ENCODE measurements at places on chromosomes 16 and 17.

DNA sequence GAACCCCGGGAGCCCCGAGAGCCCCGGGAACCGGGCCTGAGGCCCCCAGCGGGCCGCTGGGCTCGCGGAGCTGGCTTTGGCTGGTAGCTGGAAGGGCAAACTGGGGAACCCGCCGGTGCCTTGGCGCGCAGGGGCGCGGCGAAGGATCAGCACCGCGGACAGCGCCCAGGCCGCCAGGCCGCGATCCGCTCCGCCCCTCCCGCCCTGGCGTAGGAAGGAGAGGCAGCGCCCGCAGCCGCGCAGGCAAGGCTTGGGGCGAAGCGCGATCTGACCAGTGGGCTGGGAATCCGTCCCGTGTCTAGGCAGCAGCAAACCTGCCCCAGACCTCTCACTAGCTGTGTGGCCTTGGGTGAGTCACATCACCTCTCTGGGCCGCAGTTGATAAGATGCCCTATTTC, 331 bp upstream of the CCDC92B start:
- peak; percentile 34 for DNase-seq

GRCh38 chr17:57669671-57670529, 75.2 kb downstream of the CCDC182 start:
- DNase-seq: no peak

DNA sequence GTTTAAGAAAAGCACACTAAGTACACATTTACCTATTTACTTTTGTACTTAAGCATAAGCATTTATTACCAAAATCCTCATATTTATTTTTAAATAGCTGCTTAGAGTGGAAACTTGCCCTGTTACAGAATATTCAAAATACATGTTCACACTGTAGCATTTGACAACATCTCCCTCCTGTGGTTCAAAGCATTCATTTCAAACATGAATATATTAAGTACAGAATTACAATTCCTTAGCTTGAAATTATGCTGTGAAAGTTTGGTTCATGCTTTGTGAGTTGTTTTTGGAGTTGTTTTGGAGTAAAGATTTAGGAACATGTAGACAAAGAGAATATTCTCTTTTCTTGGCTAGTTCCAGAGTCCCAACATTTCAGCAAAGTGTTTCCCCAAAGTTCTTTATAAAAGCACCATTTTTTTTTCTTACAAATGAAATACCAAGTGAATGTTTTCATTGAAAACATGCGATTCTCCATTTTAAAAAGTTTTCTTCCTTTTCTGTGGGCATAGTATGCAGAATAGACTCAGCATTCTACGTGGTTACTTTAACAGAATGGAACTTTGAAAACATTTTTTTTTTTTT, 33.2 kb downstream of the TUBD1 start:
- DNase-seq: peak; percentile 65

- DNase-seq: no peak
Observed at GRCh38 chr16:56944954-56945839, 13.3 kb downstream of the HERPUD1 start.

- DNase-seq: no peak
Observed at GRCh38 chr16:86508028-86508946, 2.0 kb upstream of the FOXF1 start.

GRCh38 chr16:85422632-85423550, 190.2 kb upstream of the GSE1 start:
- no peak for DNase-seq

DNA sequence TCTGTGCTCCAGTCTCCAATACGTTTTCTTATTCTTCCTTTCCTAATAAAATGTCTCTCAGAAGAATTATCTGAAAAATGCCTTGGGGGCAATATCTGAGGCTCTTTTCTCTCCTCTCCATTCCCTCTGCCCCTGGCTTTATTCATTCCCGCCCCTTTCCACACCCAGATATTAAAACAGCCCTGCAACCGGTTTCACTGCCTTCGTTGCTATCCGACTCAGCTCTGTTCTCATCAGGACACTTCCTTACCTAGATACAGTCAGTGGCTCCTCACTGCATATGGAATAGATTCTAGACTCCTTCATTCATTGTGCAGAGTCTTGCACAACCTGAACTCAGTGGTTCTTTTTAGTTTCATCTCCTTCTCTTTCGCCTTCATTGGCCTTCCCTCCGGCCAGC, 52.0 kb upstream of the TEKT3 start:
- DNase-seq: no peak

GRCh38 chr17:20174588-20175265, 165.6 kb downstream of the SPECC1 start:
- DNase-seq: peak; percentile 44

- DNase-seq: no peak
Observed at GRCh38 chr17:39643271-39643670, 6.3 kb downstream of the STARD3 start.

DNA sequence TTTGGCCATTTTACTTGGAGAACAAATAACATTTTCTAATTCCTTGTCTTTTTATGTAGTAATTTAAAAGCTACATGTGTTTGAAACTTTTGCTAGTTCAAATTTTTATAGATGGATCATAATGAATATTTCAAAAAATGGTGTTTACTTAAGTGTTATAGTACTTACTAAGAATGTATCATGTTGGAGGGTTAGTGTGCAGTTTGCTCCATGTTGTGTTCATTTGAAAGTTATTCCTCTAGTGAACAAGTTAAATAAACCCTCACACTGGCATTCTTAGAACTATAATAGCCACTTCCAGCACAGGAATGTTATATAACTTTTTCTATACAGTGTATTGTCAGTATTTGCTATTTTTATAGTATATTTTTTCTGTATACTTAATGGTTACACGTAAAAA, 62.8 kb downstream of the MRTFB start:
- no peak for DNase-seq

- no peak for DNase-seq
Observed at GRCh38 chr17:28957277-28957991, 6.1 kb upstream of the PHF12 start.

DNA sequence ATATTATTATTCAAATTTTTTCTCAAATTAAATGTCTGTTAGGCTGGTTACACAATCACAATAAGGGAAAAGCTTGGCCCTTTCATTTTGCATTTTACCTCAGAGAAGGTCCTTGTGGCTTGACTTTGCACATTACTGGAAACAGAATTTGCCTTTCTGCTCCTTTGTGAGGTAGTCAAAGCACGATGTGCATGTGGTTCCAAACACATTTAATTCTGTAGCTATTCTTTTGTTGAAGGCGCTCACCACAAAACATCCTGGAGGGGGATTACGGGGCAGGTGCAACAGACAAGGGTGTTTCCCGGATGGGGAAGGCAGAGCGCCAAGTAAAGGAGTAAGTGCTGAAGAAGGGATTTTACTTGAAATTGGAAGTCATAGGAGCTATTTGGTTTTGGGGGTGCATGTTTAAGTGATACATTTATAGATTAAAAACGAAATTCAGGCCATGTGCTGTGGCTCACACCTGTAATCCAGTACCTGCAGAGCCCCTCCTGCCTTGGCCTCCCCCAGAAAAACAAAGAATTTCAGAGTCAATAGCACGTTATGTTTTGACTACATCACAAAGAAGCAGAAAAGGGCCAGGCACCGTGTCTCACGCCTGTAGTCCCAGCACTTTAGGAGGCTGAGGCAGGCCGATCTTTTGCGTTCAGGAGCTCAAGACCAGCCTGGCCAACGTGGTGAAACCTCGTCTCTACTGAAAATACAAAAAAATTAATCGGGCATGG, 31.2 kb upstream of the TENT4B start:
- DNase-seq: no peak

DNA sequence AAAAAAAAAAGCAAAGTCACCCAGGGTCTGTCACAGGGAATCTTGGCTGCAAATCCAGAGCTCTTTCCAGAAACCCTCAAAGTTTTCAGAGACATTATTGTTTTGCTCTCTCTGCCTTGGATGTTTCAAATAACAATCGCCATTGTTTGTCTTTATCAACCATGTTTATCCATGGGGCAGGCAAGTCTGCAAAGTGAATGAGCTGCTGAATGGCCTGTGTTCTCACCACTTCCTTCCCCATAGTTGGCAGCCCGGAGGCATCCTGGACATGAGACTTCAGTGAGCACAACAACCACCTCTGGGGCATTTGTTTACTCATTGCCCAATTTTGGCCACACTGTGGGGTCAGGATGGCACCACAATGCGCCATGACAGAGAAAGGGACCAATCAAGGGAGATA, 53.1 kb upstream of the USP7 start:
- DNase-seq: no peak

DNA sequence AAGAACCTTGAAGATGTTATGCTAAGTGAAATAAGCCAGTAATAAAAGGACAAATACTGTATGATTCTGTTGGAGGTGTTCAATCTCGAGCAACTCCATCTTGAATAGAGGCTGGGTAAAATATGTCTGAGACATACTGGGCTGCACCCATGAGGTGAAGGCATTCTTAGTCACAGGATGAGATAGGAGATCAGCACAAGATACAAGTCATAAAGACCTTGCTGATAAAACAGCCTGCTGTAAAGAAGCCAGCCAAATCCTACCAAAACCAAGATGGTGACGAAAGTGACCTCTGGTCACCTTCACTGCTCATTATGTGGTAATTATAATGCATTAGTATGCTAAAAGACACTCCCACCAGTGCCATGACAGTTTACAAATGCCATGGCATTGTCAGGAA, 98.1 kb downstream of the RGS9 start:
- DNase-seq: peak; percentile 77

DNA sequence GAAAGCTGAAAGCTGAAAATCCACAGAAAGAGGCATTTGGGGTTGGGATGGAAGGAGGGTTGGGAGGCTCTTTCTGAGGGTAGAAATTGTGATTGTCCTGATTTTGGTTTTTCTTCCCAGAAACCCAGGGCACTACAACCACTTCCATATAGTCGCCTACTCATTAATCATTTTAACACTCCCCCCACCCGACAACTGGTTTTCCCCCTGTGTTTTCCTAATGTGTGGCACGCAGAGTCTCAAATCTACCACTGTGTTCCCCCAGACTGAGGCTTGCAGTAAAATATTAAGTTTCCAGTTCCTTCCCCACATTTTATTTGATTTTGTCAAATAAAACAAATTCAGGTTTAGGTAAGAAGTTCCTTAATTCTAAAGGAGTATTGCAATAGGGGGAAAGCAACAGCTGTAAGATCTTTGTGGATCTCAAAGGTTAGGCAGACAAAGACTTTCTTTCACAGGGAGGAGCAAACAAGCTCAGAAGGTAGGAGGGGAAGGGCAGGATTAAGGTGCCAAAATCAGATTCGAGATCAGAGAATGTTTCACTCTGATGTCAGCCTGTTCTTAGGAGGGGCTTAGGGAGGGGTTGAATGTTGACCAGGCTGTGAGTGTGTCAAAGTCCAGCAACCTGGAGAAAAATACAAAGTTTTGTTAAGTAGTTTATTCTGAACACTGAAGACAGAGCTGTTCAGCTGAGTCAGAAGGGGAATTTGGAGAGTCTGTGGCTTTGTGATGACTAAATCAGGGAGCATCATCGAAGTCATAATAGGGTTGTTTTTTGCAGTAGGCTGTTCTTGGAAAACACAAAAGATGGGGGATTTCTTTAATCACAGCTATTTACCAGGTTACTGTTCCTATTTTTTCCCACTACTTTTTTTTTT, 3.6 kb downstream of the ZNF267 start:
- DNase-seq: peak; percentile 86

- DNase-seq: no peak
Observed at GRCh38 chr17:80107231-80108021, 6.0 kb downstream of the GAA start.

All from HFFc6 (cell line).